ENCODE measurements at places on chromosomes 2 and 18.

DNA sequence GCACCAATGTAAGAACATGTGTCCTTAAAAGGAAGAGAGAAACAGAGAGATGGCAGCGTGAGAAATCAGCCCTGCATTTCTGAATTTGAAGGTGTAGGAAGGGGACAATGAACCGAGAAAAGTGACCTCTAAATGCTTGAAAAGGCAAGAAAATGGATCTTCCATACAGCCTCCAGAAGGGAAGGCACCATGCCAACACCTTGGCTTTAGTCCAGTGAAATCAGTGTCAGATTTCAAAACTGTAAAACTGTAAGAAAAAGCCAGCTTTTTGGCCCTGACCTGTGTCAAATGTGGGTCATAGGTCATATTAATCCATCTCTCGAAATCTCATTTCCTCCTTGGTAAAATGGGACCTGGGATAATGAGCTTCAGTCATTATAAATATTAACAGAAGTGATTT lies 762.3 kb downstream of the DCDC2C start:
- DNase-seq, result no peak

DNA sequence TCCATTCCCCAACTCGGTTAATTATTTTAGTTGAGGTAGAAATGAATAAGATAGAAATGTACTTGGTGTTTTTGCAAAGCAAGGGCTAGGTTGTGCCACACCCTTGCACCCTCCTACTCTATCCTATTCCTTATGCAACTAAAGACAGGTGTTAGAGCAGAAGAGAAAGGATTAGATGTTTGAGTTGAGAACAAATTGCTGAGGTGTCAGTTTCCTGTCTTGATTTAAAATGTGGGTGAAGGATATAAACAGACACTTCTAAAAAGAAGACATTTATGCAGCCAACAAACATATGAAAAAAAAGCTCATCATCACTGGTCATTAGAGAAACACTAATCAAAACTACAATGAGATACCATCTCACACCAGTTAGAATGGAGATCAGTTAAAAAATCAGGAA lies 1256.2 kb downstream of the CNTNAP5 start:
- no peak for DNase-seq

GRCh38 chr2:238123991-238124470 lies 14.4 kb upstream of the KLHL30 start:
- DNase-seq, result no peak

- DNase-seq, result no peak
These were observed 90.9 kb downstream of the ACVR1 start for GRCh38 chr2:157785200-157785599.

GRCh38 chr2:68359889-68360288 lies 5.2 kb upstream of the PLEK start:
- no peak for DNase-seq

- no peak for DNase-seq
These were observed 121.1 kb upstream of the FN1 start for GRCh38 chr2:215556979-215557378.

All from stimulated activated CD4-positive, alpha-beta T cell treated with anti-CD3 and anti-CD28 coated beads, Interleukin-12 subunit alpha, Interleukin-12 subunit beta, amount 100 ng/mL, for 24 hours (primary cell).